ENCODE measurements at places on chromosomes 16 and 17.

GRCh38 chr16:61042737-61043136 is 993.5 kb downstream of the CDH8 start:
- DNase-seq = no peak

- DNase-seq = peak; percentile 82
These were observed 5.3 kb upstream of the WIPI1 start for GRCh38 chr17:68462381-68463210.

DNA sequence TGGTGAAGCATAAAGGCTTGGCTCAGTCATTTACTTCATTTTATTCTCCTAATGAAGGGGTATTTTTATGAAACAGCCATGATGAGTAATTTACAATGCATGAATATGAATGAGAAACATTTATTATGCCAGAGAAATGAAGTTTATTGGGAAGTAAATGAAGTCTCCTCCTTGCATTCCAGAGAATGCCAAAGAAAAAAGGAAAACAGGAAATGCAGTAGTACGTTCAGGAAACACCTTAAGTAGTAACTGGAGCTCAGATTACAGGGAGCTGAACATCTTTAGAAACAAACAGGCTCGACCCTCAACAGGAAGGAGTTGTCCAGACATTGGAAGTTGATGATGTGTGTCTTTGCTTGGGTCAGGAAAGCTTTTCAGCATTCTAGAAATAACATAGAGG is 4.6 kb downstream of the KRT34 start:
- DNase-seq = no peak

DNA sequence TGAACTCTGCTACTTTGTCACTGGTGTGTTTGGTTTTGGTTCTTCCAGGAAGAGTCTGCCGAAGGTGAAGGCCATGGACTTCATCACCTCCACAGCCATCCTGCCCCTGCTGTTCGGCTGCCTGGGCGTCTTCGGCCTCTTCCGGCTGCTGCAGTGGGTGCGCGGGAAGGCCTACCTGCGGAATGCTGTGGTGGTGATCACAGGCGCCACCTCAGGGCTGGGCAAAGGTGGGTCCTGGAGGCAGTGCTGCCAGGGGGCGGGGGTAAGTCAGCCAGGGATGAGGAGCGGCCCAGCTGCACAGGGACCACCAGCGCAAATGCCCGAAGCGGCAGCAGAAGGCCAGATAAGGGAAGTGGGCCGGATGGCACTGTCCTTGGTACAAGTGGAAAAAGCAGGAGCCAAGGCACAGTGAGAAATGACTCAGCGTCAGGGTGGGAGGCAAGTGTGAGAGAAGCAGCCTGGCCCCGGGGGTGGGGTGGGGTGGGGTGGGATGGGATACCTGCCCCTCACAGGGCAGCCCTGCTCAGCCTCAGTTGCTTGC is 41.9 kb downstream of the TMEM11 start:
- DNase-seq = no peak

DNA sequence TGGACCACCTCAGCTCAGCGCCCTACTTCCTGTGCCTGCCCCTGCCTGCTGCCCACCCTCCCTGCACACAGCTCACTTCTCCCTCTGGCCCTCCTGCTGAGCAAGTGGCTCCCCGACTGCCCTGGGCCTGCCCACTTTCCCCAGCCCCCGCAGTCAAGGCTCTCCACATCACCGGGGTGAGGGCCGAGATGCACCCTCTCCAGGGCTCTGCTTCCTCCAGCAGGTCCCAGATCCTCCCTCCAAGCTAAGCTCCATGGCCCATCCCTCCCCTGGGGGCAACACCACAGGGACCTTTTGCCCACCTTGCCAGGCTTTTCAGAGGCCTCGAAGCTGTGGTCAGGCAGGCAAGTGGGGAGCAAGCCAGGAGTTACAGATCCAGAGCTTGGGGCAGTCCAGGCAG is 820.2 kb downstream of the KCNJ18 start:
- DNase-seq = no peak

GRCh38 chr17:12918142-12918541 is 99.7 kb downstream of the ELAC2 start:
- DNase-seq = no peak

GRCh38 chr16:62969711-62970318 is 933.6 kb upstream of the CDH8 start:
- no peak for DNase-seq

DNA sequence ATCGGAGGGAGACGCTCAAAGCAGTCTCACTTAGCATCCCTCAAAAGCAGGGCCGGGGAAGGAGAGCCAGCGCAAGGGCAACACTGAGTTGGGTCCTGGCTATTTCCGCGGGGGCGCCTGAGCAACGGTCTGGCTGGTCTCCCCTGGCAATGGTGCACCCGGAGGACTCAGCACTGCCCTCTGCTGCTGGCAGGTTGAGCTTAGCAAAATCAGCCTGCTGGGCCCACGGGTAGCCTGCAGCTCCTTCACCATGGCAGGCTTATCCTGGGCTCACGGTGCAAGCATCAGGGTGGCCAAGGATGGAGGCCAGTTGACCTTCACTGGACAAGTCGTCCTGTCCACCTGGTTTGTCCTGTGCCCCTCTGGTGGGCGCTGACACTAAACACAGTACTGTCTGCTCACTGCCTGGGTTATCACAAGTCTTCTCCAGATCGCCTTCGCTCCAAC is 14.4 kb upstream of the ALDH3A1 start:
- no peak for DNase-seq

DNA sequence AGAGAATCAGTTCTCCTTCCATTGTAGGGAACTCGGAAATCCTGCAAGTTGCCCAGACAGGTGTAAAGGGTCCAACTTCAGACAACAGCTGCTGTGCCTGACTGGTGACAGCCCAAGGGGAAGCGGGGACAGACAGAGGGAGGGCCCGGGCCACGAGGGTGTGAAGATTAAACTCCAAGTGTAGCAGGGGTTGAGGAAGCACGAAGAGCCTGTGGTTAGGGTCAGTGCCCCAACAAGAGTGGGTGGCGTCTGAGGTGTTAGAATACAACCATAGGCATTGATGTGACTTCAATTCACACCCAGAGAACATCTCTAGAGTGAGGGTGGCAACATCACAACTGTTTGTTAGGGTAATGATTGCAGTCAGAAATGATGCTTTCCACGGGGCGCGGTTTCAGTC is 39.1 kb downstream of the ASPA start:
- DNase-seq = no peak

- DNase-seq = no peak
These were observed 128.5 kb downstream of the CA10 start for GRCh38 chr17:52030052-52030451.

GRCh38 chr17:46818316-46818928 is at the start of gene WNT3:
Gene WNT3, minus strand, starts transcription at chr17:46818692. Its CDS starts 95 bp downstream, at chr17:46818597.
- no peak for DNase-seq

DNA sequence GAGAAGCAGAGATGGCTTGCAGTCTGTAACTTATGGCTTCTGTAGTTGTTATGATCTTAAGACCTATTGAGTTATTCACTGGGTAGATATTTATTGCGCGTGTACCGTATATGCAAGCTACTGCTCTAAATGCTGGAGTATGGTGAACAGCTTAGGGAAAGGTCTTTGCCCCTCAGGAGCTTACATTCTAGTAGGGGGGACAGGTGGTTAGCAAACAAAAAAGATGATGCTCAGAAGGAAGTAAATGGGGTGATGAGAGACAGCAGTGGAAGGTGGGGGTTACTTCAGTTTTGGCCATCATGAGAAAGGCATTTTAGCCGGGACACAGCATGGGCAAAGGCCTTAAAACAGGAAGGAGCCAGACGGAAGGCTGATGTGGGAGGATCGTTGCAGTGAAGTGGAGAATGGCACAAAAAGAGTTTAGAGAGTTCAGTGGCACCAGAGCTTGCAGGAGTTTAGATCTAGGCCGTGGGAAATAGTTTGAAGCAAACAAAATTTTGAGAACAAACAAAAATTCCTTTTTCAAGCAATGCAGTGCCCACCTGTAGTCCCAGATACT is 2.1 kb downstream of the ARMC7 start:
- no peak for DNase-seq

DNA sequence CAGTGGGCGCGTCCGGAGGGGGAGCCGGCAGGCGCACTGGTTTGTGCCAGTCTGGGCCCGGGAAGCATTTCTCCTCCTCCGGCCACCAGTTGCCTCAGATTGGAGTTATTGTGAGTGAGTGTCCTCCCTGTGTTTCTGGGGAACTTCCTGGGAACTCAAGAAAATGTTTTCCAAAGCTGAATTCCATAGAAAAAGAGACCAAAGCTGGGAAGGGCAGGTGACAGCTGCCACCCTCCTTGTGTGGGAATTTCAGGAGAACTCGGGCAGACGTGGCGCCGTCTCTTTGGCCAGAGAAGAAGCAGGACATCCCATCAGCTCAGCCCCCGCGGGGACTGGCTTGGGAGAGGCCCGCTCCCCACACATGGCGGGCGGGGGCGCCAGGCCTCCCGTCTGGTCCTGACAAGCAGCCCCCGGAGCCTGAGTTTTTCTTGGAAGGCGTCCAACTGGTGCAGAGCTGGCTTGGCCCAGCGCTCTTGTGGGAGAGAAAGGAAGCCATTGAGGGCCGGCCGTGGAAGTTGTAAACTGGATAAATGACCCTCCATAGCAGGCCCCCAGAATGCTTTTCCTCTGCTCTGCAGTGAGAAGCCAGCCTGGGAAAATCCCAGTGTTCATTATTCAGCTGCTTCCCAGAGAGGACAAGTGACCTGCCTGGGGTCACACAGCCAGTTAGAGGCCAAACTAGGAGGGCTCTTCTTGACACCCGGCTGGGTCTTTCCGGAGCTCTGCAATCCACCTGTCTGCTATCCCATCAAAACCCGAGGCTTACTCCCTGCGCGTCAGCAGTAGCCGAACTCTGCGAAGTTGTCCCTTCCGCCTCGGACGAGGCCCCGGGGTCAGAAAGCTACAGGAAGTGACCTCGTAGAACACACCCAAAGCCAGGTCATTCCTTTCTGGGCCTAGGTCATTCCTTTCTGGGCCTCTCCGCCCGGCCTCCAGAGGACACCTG is 39.2 kb upstream of the GSE1 start:
- no peak for DNase-seq

DNA sequence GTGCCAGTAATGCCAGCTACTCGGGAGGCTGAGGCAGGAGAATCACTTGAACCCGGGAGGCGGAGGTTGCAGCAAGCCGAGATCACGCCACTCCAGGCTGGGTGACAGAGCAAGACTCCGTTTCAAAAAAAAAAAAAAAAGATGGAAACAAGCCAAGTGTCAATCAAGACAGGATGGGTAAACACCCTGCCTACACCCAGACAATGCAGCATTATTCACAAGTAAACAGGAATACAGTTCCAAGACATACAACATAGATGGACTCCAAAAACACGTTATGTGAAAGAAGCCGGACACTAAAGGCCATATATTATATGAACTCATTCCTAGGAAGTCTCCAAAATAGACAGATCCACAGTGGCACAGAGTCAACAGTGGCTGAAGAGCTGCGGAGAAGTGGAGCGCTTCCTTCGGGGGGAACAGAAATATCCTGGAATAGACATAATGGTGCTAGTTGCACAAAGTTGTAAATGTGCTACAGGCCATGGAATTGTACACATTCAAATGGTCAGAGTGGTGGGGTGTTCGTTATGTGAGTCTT is 33.9 kb downstream of the ANKRD11 start:
- DNase-seq = no peak

- DNase-seq = no peak
These were observed 6.3 kb upstream of the MAPK7 start for GRCh38 chr17:19372011-19372370.

GRCh38 chr16:3858801-3859200 is 21.7 kb downstream of the CREBBP start:
- DNase-seq = no peak

DNA sequence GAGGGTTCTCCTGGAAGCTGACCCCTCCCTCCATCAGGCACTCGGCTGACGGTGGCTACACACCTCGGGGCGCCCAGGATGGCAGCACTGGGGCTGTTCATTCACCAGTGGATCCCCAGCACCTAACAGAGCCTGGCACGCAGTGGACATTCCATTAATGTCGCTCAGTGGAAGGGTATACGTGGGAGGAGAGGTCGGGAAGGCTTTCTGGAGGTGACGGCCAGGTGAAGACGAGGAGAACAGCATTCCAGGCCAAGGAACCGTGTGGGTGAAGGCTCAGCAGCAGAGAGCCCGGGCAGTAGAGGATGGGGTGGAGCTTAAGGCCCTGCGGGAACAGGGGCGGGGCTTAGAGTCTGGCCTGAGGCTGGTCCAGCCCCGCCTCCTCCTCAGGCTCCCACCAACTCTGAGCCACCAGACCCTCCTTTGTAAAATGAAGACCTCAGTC is 2.5 kb upstream of the HS3ST6 start:
- DNase-seq = no peak

GRCh38 chr16:69467531-69468204 is 43.2 kb downstream of the CYB5B start:
- no peak for DNase-seq

GRCh38 chr16:89423681-89424260 is 66.6 kb downstream of the ANKRD11 start:
- no peak for DNase-seq

GRCh38 chr17:65833214-65833613 is 271.8 kb upstream of the AXIN2 start:
- no peak for DNase-seq

DNA sequence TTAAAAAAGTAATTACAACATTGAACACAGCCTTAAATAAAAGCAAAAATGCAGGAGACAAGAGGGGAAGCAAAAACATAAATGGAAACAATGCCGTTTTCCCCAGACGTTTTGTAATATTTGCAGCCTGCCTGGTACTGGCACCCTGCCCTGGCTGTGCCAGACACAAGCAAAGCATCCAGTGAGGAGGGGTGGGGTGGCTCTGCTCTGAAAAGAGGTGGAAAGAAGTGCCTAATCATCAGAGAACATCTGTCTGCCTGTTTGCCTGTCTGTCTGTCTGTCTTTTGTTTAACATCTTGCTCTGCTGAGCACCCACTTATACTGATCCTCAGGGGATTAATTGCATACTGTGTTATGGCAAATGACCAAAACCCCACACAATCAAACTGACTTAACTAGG is 62.7 kb downstream of the C16orf82 start:
- no peak for DNase-seq

DNA sequence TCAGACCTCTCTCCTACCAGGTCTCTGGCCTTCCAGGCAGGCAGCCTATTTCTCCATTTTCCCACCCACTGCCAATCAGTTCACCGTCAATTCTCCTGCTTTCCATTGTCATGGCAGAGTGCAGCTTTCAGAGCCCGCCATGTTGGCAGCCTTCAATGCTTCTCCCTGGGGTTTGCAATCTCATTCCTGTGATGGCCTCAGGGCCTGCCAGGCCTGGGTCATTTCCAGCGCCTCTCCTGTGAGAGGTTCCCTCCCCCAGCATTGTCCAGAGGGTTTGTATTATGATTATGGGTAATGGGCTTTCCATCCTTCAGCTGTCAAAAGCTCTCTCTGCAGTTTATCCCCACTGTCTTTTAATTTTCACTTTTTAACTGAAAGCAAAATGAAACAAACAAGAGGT is 716.6 kb upstream of the CDH8 start:
- DNase-seq = no peak

GRCh38 chr16:88633684-88634140 is 4.7 kb upstream of the IL17C start:
- peak; percentile 55 for DNase-seq

- DNase-seq = no peak
These were observed 102.1 kb downstream of the PITPNC1 start for GRCh38 chr17:67479148-67479547.

DNA sequence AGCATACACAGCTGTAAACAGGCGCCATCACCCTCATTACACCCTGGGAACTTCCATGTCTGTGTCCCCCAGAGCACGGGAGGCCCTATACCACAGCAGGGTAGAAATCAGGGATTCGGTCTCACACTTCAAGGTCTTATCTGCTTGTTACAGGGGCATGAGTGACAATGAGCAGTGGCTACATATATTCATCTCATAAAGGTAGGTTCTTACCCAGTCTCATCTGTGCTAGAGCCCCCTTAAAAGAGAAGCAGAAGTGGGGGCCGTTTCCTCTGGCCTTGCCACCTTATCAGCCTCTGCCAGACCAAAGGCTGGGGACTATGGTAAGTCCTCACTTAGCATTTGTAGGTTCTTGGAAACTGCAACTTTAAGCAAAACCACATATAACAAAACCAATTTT is 46.5 kb downstream of the IRX5 start:
- DNase-seq = no peak

Measured in GM12878 (cell line).